ENCODE measurements at places on chromosomes 4 and X.

- DNase-seq: no peak
These were observed 110.6 kb downstream of the ANK2 start for GRCh38 chr4:113159942-113160545.

DNA sequence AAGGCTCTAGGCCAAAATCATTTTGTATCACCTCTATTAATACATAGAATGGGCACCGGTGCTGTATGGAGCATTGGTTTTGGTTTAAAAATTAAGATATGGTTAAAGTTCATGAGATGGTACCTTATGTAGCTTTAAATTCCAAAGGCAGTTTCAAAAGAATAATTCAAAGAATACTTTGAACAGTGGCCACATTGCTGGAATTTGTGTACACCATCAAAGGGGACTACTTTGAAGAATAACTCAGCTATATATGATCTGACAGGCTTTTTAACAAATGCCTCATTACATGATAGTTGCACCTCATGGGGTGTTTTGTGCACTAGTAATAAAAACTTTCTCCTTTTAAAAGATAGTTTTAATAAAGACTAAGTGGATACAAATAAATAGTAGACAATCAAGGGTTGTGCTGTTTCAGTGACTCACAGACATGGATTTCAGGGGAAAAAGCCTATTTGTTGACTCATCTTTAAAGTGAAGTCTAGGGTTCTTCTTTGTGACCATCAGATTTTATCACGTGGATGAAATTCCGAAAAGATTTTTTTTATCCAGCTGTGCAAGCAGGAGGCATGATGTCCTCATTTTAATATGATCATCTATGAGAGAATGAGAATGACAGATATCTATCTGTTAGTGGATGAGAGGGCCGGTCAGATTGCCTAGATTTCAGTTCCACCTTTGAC lies 12.8 kb downstream of the MTM1 start:
- no peak for DNase-seq

- no peak for DNase-seq
These were observed 279.6 kb upstream of the PITX2 start for GRCh38 chr4:110902500-110902899.

GRCh38 chr4:176289561-176289960 lies 20.5 kb upstream of the ASB5 start:
- DNase-seq: no peak

GRCh38 chr4:75015627-75016026 lies 82.7 kb downstream of the PARM1 start:
- DNase-seq: no peak

GRCh38 chrX:34382416-34382815 lies 250.3 kb upstream of the FAM47A start:
- no peak for DNase-seq

- no peak for DNase-seq
These were observed 340.3 kb upstream of the GRID2 start for GRCh38 chr4:91963486-91963885.

- DNase-seq: no peak
These were observed 91.4 kb downstream of the STK32B start for GRCh38 chr4:5142726-5143125.

GRCh38 chr4:133152330-133152821 lies 3.3 kb downstream of the PCDH10 start:
- no peak for DNase-seq

- DNase-seq: no peak
These were observed 19.3 kb upstream of the CSF2RA start for GRCh38 chrX:1249101-1249887.

DNA sequence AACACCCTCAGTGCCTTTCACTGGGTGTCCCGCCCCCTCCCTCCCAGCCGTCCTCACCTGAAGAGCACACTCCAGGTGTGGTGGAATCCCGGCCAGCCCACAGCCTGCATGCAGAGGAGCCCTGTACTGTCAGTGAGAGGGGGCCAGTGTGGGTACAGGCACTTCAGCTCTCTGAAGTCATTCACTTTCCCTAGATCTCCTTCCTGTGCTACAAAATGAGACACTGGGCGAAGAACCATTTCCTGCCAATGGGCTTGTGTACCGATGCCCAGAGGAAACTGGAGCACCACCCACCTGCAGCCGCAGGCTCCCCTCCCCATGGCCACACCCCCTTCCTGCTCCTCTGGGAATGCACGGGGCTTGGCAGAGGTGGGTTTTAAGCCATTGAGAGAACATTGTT lies 73.9 kb upstream of the C4orf50 start:
- no peak for DNase-seq

GRCh38 chr4:84417997-84418709 lies 80.9 kb downstream of the NKX6-1 start:
- no peak for DNase-seq
